ENCODE measurements at places on chromosomes 2 and 18. TPM values are rescaled to one million over a fixed set of nuclear protein-coding genes. Genes with fewer than 3 reads are reported as not detected.

DNA sequence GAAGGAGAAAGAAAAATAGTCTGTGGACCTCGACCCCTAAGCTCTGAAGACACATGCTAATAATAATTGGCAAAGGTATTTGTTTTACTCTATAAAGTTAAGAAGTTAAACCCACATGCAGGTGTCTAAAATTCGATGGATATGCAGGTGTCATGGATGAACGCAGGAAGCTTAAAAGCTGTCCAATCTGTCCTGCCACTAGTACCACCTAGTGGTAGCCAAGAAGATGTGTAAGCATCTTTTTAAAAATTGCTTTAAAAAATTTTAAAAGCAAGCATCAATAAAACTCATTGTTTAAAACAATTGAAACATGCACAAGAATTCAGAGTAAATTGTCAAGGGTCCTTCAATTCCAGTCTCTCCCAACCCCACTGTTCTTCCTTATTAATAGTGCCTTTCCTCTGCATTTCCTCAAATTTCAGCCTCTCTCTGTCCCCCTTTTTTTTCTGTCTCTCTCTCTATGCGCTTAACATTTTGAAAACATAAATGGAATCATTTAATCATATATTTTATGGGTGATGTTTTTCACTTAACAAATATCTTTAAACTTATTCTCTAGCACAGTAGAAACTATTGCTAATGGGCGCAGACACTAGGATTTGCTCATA lies 30.6 kb upstream of the PPP3R1 start:
- H3K4me3 ChIP-seq: no peak overlapping the region
- peaks cover 6% of the 10 kb centered on the region for H3K27me3 ChIP-seq
- peak; percentile 19 for DNase-seq
- H3K4me1 ChIP-seq: no peaks in the 10 kb centered on the region
- H3K27ac ChIP-seq: no peak overlapping the region

Gene SCN9A
- 11.5 TPM for total RNA-seq

Gene PTH2R
- total RNA-seq: not detected

Gene MEP1B
- not detected for total RNA-seq

DNA sequence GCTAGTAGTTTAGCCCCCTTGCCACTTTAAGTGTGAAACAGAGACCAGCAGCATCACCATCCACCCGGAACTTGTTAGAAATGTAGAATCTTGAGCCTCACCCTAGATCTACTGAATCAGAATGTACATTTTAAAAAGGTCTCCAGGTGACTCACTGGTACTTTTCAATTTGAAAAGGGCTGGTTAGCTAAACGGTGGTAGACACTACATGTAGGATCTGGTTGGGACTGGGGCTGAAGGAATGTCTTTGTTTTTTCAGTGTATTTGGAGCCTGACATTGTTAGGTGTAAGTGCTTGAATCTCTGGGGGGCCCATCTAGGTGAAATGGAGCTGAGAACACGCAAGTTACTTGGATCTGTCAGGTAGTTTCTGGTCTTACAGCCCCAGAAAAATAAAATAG lies 44.0 kb upstream of the XPO1 start:
- no peaks in the 10 kb centered on the region for H3K36me3 ChIP-seq
- no peak for DNase-seq
- H3K27ac ChIP-seq: no peak overlapping the region
- H3K4me3 ChIP-seq: no peak overlapping the region
- no peaks in the 10 kb centered on the region for H3K4me1 ChIP-seq
- H3K27me3 ChIP-seq: no peaks in the 10 kb centered on the region

Measured in SJSA1 (cell line).